ENCODE measurements at places on chromosomes 16 and 17.
A peak's percentile ranks its signal among the peaks of the same experiment; 100 is the strongest.

- no peak for DNase-seq
Observed at GRCh38 chr17:12536472-12536871, 129.2 kb upstream of the MYOCD start.

DNA sequence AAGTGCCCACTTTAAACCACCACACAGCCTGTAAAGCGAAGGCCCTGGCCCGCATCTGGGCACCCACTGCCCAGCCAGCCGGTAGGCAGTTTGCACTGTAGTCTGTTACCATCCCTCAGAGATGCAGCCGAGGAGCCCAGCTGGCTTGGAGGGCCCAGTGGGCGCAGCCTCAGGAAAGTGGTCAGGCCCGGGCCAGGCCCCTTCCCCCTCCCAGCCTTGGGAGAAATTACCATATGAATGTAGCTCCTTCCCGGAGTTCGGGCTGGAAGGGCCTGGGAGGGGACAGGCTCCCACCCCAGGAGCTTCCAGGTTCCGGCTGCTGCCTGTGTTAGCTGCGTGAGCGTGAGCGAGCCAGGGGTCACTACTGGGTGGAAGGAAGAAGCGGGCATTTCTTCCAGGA is 325.4 kb downstream of the SEC14L1 start:
- no peak for DNase-seq

- DNase-seq, result no peak
Observed at GRCh38 chr17:63538693-63539595, 11.3 kb upstream of the DCAF7 start.

DNA sequence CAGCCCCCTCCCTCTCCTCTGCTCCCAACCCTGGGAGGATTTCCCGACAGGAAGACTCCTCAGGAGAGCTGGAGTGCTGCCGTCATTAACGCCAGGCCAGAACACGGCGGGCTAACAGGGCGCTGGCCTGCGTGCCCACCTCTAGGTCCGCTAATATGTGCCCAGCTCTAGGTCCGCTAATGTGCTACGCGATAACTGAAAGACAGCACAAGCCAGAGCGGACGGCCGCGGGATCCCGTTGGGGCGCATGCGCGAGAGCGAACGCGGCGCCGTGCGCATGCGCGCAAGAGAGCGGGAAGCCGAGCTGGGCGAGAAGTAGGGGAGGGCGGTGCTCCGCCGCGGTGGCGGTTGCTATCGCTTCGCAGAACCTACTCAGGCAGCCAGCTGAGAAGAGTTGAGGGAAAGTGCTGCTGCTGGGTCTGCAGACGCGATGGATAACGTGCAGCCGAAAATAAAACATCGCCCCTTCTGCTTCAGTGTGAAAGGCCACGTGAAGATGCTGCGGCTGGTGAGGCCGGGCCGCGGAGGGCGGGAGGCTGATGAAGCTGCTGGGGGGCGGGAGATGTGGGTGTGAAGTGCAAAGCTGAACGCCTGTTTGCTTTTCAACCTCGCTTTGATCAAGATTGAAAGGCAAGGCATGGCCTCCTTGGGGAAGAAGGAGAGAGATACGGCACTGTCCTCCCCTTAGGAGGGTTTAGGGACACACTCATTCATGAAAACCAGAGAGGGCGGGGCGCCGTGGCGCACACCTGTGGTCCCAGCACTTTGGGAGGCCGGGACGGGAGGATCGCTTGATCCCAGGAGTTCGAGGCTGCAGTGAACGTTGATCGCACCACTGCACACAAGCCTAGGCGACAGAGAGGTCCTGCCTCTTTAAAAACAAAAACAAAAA is at the start of gene CKLF:
Gene CKLF, plus strand, starts transcription at position 291 of the 892 bp plus-strand sequence. Its CDS starts 140 bp downstream, at position 431.
- peak; percentile 75 for DNase-seq

DNA sequence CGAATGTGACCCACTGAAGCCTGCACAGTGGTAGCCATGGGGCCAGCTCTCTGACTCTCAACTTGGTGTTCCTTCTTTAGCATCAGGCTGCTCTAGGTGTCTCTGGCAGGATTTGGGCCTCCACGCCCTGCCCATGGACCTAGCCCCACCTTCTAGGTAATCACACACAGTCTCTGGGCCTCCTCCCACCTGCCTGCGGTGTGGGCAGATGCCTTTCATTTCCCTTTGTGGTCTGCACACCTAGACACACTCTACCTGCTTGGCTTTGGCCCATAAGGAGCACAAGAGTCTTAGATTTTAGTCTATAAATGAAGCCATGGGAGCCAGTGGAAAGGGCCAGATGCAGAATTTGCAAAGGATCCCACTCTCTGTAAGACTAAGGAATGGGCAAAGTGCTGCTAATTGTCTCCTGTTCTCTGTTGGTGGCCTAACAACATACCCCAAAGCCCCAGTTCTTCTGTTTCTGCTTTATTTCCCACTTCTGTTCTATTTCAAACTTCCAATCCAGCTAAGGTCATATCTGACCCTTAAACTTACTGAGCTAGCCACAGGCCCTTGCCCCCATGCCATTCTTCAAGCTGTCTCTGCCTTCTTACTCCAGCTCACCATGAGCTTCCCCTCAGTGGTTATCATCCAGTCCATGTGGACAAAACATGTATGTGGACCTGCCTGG is 7.2 kb upstream of the MFSD6L start:
- DNase-seq, result no peak

DNA sequence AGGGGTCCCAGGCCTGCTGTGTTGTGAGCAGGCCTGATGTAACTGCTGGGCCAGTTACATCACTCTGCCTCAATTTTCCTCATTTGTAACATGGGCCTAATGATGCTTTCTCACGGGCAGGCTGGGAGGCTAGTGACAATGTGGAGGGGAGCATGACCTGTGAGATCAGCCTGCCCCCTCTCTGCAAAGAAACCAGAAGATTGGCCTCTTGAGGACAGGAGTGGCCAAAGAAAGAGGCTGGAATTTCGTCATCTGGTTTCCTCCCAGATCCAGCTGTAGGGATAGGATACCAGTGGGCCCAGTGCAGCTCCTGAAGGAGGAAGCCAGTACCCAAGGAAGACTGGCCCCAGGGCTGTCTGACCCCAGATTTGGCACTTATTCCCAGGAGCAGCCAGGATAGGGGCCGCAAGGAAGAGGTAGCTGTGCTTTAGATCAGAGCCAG is 615 bp upstream of the SREBF1 start:
- no peak for DNase-seq

- DNase-seq, result no peak
Observed at GRCh38 chr17:59145571-59146096, 9.4 kb downstream of the SKA2 start.

- no peak for DNase-seq
Observed at GRCh38 chr16:13335879-13336278, 434.5 kb downstream of the SHISA9 start.

DNA sequence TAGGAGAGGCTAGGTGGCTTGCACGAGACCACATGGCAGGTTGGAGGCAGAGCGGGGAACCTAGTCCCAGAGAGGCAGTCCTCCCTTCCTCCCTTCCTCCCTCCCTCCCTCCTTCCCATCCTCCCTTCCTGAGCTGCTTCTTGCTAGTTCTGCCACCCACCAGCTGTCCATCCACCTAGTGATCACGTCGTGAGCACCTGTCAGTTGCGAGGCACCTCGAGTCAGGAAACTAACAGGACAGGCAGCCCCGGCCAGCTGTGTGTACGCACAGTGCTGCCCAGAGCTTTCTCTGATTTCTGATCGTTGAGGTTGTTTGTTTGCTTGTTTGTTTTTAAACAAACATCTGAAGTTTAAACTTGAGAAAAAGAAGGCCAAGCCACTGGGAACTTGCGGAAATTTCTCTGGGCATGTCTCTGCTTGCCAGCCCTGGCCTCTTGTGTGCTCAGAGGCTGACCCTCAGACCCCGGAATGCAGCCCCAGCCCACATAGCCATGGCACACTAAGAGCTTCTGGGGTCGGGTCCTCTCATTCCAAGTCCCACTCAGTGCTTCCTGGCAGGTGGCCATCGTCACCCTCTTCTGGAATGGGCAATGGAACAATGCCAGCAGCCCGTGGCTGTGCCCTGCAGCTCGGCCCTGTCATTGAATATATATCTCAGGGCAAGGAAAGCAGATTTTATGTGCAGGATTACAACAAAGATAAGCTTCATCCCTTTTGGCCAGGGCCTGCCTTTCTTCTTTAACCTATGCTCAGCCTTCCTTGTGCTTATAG is 174.0 kb downstream of the KATNIP start:
- no peak for DNase-seq

DNA sequence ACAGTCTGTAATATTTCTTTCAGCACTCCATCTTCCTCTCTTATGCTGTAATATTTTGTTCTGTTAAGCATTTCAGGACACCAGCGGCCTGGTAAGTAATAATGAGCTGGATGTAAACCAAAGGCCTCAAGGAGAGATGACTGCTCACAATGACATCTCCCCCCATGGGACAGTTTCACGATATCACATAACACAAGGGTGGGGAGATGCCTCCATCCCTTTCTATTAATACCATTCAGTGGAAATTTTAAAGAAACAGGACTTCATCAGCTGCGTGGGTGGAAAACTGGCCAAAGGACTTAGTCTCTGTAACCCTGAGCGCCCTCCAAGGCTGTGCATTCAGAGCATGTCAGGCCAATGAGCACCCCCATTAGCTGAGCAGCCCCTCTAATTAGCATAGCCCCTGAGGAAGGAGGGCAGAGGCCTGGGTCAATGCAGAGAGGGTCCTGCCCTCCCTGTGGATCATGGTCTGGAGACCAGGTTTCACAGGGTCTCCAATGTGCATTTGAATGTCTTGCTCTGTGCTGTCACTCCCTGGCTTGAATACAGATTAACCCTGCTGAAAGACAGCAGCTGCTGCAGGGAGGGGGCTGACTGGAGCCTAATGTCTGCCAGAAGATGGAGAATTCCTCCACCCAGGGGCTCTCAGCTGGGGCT is 156.4 kb downstream of the HS3ST2 start:
- DNase-seq, result no peak

DNA sequence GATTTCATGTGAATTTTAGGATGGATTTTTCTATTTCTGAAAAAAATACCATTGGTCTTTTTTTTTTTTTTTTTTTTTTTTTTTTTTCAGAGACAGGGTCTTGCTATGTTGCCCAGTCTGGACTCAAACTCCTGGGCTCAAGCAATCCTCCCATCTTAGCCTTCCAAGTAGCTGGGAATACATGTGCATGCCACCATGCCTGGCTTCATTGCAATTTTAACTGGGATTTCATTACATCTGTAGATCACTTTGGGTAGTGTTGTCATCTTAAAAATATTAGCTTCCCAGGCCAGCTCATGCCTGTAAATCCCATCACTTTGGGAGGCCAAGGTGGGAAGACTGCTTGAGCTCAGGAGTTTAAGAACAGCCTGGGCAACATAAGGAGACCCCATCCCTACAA is 54.8 kb downstream of the TOM1L2 start:
- no peak for DNase-seq
